HS-5 (cell line): ENCODE measurements at places on chromosomes 16 and 17.

- no peak for DNase-seq
These were observed 1.8 kb upstream of the MIF4GD start for GRCh38 chr17:75272848-75273184.

DNA sequence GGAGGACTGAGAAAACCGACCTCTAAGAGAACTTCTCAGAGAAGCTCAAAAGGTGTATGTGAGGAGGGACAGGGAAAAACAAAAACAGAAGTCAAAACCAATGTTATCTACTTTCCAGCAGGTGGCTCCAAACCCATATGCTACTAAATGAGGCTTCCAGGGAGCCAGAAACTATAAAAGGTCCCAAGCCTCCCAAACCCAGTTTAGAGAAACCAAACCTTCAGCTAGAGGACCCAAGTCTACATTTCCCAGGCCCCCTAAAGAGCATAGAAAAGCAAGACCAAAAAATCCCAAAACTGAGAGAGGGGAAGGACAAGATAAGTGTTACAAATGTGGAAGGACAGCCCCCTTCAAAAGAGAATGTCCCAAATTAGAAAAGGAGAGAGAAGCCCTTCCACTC lies 3.7 kb downstream of the HPR start:
- DNase-seq, result no peak

DNA sequence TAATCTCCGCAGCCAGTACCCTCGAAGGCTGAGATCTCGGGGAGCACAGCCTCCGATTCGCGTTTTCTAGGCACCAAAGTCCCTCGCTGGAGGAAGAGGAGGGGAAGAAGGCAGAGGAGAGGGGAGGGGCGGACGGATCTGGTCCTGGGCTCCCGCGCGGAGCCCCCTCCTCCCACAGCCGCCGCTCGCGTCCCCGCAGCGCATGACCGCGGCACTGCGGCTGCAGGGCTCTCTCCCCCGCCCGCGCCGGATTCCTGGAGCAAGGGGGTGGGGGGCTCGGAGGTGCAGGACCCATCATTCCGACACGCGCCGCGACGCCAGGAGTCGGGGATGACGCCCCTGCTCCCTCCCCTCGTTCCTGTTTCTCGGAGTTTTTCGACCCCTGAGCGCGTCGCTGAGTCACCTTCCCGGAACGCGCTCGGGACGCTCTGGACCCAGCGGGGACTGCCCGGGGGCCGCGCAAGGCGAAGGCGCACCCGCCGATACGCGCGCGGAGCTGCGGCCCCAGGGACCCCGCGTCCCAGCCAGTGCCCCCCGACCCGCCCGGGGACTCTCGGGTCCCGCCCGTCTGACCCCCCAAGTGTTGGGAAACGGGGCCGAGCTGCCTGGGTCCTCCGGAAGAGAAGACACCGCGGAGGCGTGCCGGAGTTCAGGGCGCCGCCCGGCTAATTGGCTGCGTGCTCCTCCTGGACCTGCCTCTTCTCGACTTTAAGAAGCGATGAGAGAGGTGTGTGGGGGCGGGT lies 1.4 kb upstream of the SPHK1 start:
- peak; percentile 36 for DNase-seq

DNA sequence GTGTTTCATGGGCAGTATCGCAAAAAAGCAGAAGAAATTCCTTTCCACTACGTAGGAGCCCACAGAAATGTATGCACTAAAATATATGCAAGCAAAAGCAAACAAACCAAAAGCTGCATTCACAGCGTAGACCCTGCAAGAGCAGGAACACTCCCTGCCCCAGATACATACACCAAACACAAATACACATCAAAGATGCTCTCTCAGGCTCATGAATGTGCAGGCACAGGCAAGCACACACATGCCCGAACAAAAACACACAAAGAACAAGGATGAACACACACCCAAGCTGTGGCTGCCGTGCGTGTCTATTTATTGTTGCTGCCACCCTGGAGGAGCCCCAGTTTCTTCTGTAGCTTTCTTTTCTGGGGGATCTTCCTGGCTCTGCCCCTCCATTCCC lies 1.7 kb downstream of the NUPR1 start:
- no peak for DNase-seq

GRCh38 chr16:51237861-51238378 lies 86.8 kb upstream of the SALL1 start:
- no peak for DNase-seq

DNA sequence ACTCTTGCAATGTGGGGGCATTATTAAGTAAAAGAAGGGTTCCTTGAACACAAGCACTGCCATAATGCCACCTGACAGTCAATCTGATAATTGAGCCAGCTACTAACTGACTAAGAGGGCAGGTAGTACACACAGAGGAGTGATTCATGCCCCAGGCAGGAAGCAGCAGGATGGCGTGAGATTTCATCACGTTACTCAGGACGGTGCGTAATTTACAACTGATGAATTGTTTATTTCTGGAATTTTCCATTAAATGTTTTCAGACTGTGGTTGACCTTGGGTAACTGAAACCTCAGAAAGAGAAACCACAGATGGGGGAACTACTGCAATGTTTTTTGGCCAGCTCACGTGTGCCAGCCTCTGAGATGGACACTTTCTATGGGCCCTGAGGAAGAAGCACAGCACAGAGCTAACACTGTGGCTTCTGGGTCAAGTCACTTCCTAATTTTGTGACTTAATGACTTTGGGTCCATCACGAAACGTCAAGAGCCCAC lies 46.7 kb downstream of the C17orf67 start:
- peak; percentile 96 for DNase-seq

DNA sequence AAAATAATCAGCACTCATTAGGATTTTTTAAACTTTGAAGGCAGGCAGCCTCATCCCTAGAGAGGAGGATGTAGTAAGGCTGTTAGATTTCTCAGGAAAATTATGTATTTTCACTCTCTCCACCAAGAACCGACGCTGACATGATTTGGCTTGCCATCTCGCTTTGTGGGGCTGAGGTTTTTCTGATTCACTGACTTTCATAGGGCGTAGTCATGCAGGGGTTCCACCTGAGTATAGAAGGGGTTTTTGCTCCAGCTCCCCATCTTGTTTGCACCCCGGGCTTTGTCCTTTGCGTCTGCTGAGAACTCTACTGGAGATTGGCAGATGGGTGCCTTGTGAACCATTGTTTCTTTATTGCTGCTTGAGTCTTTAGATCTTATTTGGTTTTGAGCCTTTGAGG lies 20.2 kb downstream of the TOM1L1 start:
- no peak for DNase-seq

GRCh38 chr16:1034230-1035065 lies 38.1 kb upstream of the SSTR5 start:
- DNase-seq, result no peak

DNA sequence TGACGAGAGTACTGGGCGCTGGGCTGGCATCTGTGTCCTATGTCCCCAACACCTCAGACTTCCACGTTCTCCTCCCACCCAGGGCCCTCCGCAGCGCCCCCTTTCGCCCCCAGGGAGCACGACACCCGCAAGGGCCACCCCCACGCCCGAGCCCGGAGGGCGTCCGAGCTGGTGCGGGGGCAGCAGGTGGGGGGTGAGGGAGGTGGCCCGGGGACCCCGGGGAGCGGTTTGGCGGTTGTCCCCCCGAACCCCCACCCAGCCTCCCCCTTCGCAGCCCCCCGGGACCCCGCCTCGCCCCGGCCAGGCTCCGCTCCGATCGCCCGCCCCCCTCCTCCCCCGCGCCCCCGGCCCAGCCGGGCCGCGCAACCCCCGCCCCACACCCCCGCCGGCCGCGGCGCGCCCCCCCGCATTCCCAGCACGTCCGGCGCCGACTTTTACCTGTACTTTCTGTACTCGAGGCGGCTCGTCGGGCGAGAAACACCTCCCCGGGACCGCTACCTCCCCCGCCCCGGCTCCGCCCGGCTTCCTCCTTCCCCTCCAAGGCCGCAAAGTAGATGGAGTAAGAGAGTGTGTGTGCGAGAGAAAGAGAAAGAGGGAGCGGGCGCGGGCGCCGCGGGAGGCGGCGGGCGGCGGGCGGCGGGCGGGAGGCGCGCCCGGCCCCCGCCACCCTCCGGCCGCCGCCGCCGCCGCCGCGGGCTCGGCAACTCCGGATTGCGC lies 901 bp downstream of the CDYL2 start:
- no peak for DNase-seq

DNA sequence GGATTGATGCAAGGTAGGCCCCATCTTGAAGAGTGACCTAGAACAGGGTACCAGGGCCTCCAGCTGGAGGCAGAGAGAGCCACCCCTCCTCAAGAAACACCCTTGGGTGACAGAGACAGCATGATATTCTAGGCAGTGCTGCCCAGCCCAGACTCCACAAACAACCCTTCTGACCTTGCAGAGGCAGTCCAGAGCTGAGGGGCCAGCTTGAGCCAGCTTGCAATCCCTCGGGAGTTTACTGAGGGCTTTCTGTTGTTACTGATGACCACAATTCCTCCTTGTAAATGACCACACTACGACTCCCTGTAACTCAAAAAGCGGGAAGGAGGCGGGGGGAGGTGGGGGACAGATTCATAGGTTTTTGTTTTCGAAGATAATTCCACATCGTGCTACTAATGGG lies 18.6 kb upstream of the MNT start:
- DNase-seq, result no peak

GRCh38 chr16:27598220-27598619 lies 48.3 kb downstream of the KATNIP start:
- DNase-seq, result no peak

DNA sequence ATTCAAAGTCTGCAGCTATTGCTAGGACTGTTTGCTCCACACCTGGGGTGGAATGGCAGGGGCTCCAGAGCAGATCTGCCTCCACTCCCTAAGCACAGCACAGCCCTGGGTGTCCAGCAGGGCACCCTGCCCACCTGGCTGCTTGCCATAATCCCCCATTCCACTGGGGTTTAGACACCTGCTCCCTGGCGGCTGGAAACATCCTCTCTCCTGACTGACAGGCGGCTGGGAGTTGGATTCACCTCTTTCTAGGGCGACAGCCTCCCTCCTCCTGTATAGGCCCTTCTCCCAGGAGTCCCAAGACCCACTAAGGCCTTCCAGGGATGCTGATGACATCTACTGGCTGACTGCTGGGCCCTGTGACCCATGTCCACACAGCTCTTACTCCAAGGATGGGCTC lies 18.0 kb downstream of the HDAC5 start:
- no peak for DNase-seq

GRCh38 chr17:29567554-29568330 lies 759 bp upstream of the TP53I13 start:
- DNase-seq, result no peak

DNA sequence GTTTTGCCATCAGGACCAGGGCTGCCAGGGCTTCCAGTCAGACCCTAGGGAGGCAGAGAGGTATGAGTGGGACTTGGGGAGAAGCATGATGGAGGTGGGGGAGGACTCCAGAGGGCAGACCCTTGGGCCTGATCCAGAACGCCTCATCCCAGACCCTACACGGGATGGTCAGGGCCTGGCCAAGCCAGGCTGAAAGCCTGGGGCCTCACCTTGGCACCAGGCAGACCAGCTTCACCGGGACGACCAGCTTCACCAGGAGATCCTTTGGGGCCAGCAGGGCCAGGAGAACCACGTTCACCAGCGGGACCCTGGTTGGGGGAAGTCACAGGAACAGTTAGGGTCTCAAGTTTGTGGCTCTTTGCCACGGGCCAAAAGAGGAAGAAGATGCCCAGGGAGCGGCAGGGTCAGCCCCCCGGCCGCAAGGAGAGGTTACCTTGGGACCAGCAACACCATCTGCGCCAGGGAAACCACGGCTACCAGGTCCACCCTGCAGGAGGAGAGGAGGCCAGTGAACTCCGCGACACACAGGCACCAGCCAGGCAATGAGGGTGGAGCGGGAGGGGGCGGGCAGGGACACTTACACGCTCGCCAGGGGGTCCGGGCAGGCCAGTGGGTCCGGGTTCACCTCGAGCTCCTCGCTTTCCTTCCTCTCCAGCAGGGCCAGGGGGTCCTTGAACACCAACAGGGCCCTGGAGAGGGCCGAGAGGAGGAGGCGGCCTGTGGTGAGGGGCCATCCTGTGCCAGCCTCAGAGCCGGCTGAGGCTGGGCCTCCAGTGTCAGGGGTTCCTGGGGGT lies 7.1 kb downstream of the COL1A1 start:
- DNase-seq, result no peak

DNA sequence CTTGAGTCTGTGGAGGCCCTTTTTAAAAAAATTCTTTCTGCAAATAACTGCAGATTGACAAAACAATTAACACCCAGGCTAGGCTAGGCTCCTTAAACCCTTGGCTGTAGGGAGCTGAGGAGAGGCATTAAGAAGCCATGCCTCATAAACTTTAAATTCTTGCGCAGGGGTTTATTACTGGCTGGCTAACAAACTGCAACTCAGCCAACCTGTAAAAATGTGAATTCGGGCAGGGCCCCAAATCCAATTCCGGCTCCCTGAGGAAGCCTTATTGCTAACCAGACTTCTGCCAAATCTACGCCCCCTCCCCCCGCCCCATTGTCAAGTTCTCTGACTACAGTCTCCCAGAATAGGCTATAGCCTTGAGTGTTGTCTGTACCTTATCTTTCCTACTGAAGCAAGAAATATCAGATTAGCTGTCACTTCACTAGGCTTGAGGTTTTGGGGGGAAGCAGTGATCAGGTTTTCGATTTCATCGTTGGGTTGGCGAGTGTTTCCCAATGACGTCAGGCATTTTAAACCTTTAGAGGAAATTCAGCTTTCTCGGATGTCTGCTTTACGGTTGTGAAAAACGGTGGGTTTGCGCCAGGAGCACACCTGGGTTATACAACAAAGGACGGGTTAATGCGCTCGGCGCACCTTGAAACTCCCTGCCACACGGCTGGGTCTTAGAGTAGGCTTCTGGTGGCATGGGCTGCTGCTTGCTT lies 2.0 kb downstream of the CDH3 start:
- DNase-seq, result no peak

- no peak for DNase-seq
These were observed 129.5 kb downstream of the ABCC6 start for GRCh38 chr16:16093628-16094332.

- DNase-seq, result no peak
These were observed 134.4 kb downstream of the COPRS start for GRCh38 chr17:31724619-31725018.

DNA sequence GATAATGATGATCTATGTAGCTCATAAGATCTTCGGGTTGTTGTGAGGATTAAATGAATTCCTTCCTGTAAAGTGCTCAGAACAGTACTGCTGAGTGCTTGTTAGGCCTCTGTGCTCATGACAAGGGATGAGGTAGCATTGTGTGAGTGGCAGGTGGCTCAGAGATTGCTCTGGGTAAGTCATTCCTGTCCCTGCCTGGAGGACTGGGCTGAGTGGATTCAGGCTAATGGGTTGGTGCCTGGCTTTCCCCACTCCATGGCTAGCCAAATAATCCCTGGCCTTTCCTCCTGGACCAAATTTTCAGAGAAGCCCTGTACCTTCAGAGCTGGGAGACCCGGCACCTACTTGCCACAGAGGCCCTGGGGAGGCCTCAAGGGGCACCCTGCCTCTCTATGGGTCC lies 1.3 kb upstream of the CCDC92B start:
- no peak for DNase-seq

- DNase-seq, result no peak
These were observed 276.6 kb downstream of the CPPED1 start for GRCh38 chr16:12527071-12527470.

DNA sequence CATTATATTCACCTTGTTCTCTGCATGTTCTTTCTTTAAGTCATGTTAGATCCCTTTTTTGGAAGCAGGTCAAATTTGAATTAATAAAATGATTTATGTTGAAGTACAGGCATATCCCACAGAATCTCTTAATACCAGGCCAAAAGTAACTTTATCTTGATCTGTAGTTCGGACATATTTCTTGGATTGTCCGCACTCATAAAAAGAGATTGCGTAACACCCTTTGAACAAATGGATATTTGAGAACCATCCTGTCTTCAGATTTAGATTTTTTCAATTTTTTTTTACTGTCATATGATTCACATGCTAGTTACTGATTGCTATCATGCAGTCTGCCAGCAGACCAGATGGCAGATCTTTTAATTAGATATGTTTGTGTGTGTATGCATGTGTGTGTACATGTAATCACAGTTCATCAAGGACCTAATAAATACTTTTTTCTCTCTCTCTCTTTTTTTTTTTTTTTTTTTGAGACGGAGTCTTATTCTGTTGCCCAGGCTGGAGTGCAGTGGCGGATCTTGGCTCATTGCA lies 352.6 kb downstream of the WWOX start:
- no peak for DNase-seq
